AG20443 (cell line): ENCODE measurements at places on chromosomes 4 and X.
A peak's percentile ranks its signal among the peaks of the same experiment; 100 is the strongest.

- DNase-seq: no peak
Observed at GRCh38 chrX:100407147-100407783, 2.8 kb downstream of the PCDH19 start.

DNA sequence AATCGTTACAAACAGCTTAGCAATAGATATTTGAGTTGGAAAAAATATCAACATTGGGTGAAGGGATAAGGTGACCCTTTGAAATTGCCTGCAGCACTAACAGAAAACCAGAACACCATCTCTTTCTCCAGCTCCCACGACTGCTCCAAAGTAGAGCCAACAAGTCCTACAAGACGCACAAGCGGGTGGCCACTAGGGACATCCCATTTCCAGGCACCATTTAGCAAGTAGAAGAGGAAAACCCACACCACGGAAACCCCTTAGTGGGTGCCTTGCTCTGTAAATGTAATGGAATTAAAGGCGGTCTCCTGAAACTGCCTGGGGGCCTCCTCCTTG, 1.9 kb downstream of the ARHGAP6 start:
- no peak for DNase-seq

GRCh38 chr4:105061731-105062130, 84.9 kb upstream of the TET2 start:
- no peak for DNase-seq

- no peak for DNase-seq
Observed at GRCh38 chr4:152950402-152951274, 14.5 kb downstream of the FHDC1 start.

GRCh38 chrX:152658302-152658701, 20.6 kb downstream of the GABRQ start:
- no peak for DNase-seq

- DNase-seq: peak; percentile 88
Observed at GRCh38 chr4:123418351-123418931, 21.8 kb downstream of the SPRY1 start.

DNA sequence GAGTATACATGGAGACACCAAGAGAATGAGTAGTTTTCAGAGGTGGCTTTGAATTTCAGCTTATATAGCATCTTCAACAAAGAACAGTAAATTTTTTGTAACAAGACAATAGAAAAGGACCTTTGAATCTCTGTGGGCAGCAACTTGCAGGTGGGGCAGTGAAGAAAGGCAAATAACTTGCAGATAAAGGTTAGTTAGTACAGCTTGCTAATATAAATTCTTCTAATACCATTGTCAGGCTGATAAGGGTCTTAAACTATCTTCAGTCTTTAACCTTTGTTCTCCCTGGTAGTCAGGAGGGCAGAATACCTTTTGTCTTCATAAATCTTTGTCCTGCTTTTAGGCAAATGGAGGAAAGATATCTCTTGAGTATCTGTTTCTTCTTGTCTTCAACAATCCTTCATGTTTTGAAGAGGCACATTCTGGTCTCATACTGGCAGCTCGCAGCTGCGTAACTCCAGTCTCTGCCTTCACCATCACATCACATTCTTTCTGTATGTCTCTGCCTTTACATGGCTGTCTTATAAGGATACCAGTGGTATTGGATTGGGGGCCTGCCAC, 16.0 kb downstream of the ANXA3 start:
- DNase-seq: no peak

DNA sequence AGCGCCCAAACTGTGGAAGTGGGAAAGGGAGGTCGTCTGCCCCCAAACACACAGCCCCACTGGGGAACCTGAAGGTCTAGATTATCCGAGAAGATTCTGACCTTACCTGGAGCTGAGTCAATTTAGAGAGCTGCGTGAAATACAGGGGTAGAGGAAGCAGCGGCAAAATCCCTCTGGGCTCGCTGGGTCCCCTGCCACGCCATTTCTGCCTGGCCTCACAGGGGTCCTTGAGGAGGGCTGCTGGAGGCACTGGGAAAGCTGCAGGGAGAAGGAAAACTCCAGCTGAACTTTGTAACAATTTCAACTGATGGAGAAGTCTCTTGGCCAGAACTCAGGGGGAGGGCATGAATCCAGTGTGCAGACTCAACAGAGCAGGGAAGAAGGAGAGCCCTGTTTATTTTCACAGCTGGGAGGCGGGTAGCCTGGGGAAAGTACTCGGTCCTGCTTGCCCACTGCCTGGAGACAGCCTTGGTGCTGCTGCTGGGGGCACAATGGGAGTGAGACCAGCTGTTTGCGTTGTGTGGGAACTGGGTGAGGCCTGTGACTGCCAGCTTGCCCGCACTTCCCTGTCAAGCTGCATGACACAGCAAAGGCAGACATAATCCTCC, 93.2 kb upstream of the MAPK10 start:
- DNase-seq: no peak

- DNase-seq: no peak
Observed at GRCh38 chrX:41338436-41338835, 4.5 kb downstream of the DDX3X start.

DNA sequence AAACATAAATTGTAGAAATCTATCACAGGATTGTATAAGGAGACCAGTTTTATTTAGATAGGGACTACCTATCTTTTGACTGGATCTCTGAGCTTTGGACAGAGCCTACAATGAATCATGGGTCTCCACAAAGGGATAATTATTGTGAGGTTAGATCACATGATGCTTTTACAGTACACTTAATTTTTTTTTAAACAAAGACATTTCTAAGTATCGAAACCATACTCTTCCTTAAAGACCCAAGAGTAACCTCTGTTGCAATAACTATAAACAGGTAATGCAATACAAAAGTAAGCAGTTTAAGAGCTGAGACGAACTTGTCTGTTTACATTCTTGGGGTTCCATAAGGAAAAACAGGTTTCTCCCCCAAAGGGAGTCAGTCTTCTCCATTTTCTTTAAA, 64.3 kb upstream of the GABRE start:
- DNase-seq: no peak
